Activated CD8-positive, alpha-beta memory T cell treated with anti-CD3 and anti-CD28 coated beads, Interleukin-2, amount 50 U/mL, for 48 hours (primary cell): ENCODE measurements at places on chromosomes 16 and 17.

- no peak for DNase-seq
Measured at GRCh38 chr16:1895068-1895467, 23.1 kb upstream of the MEIOB start.

GRCh38 chr17:75645889-75646637 lies 12.8 kb downstream of the SMIM5 start:
- no peak for DNase-seq

DNA sequence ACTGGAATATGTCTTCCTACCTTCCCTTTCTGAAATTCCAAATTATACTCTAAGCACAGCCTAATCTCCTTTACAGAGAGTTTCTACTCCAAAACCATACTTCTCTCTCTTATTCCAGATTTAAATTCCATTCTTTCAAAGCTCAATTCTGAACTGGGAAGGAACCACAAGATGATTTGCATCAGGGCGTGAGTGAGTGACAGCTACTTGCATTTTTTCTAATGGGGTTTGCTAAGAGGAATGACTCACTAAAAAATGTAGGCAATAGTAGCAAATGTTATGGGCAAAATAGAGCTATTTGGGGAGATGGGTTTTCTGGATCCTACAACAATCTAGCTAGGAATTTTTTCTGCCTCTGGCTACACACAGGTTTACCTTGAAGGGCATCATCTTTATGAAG lies 244.6 kb upstream of the PSMD7 start:
- no peak for DNase-seq

- DNase-seq: no peak
Measured at GRCh38 chr17:50214976-50215760, 13.7 kb upstream of the COL1A1 start.

- no peak for DNase-seq
Measured at GRCh38 chr17:28969706-28970393, 18.5 kb upstream of the PHF12 start.

- DNase-seq: no peak
Measured at GRCh38 chr17:69425978-69426377, 11.5 kb downstream of the MAP2K6 start.

DNA sequence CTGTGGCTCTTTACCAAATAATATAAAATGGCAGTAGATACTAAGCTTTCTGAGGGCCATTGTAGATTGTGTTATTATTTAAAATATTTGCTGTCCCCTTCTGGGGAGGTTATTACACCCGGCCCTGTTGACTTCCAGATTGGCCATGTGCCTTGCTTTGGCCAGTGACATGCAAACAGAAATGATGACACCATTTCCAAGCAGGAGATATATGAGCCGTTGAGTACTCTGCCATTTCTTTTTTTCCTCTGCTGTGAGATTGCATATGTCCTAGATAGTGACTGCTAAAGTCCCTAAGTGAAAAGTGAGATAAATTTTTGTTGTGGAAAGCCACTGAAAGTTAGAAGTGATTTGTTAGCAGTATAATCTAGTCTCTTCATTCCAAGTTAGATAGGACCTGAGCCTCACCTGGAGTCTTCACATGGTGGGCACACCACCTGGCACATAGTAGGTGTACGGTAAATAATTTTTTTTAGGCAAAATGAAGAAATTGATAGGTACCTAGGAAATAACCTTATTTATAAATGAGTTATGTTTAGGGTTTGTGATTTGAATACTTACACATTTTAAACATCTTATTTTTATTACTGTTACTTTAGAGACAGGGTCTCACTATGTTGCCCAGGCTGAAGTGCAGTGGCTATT lies 204.0 kb upstream of the CACNG5 start:
- DNase-seq: no peak

DNA sequence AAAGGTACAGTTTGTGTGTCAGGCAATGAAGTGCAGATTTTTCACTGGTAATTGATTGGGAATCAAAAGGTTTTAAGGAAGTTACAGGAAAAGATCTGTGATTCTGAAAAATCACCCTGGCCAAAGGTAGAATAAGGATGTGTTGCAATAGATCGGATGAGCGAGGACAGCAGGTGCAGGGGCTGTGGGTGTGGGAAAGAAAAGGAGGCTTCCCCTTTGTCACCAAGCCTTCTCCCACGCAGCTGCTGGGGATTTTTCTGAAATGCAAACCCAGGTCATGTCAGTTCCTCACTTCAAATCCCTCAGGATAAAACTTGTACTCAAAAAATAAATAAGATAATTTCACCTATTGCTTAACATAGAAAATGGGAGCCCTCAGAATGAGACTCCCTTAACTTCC lies 47.9 kb upstream of the ARHGAP17 start:
- DNase-seq: no peak

- DNase-seq: no peak
Measured at GRCh38 chr17:50133028-50133768, 3.2 kb upstream of the SAMD14 start.
